ENCODE measurements at places on chromosomes 1 and 21.

DNA sequence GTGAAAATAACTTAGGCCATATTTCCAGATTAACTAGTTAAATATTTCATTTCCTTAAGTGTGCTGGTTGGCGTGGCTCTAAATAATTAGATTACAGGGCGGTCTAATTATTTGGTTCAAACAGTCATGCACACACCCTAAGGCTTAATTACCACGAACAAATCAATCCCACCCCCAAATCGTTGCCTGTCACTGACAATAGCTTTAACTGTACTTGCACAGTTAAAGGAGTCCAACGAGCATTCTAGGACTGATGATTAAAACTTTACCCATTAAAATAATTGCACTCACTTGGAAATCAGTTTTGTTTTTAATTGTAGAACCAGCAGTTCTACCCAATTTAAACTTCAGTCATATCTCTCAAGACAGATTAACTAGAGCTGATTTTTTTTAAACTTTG lies 1.5 kb upstream of the POU2F1 start:
- no peak for DNase-seq

- no peak for DNase-seq
Measured at GRCh38 chr1:54781023-54781723, 16.9 kb upstream of the PARS2 start.

DNA sequence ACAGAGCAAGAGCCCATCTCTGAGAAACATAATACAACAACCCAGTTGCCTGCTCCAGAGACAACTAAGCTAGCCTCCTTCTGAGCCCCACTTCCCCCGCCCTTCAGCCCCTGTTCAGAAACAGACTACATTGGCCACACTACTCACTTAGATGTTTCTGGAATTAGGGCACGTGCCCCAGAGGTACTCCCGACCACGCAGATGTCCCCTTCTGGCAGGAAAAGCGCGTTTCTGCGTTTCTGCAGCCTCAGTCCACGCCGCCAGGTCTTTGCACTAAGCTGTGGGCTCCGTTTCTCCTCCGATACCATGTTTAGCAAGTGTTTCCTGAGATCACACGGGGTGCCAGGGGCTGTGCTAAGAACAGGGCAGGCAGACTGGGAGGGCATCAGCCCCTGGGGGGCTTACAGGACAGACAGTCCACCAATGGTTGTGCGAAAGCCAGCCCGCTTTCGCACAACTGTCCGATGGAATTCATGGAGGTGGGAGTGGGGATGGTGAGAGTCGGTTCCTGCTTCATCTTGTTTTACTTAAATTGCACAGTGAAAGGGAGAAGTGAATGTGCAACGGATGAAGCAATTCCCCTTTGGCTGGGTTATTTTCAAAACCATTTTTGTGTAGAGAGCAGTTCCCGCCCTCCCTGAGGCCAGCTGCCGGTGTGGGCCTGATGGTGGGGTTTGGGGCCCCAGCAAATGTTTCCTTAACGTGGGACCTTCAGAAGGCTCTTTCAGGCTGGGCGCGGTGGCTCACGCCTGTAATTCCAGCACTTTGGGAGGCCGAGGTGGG lies 2.7 kb downstream of the PIK3CD start:
- no peak for DNase-seq

DNA sequence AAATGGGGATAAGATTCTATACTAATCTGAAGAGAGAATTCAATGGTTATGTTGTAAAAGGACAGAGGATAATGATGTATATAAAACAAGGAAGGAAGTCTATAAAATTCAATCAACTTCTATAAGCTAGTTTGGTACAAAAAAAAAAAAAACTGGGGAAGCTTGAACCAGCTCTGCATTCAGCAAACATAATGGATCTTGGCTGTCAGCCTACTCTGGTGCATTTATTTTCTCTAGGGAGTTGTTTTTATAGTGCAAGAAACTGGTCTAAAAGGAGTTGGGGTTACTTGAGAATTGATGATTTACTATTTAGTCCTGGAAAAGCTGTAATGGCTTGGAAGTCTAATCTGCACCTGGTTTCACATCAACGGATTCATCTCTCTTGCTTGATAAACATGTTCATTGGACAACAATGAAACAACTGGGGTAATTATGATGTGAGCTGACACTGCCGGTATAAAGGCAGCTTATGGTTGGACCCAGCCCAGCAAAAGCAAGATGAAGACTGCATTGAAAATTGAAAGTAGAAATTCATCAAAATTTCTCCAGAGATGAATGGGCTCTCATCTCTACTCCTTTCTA lies 199.4 kb upstream of the NRIP1 start:
- DNase-seq = no peak

GRCh38 chr1:47172782-47173181 lies 17.1 kb downstream of the PDZK1IP1 start:
- no peak for DNase-seq
